ENCODE measurements at places on chromosomes 1 and 21. TPM values are rescaled to one million over a fixed set of nuclear protein-coding genes. Genes with fewer than 3 reads are reported as not detected.

DNA sequence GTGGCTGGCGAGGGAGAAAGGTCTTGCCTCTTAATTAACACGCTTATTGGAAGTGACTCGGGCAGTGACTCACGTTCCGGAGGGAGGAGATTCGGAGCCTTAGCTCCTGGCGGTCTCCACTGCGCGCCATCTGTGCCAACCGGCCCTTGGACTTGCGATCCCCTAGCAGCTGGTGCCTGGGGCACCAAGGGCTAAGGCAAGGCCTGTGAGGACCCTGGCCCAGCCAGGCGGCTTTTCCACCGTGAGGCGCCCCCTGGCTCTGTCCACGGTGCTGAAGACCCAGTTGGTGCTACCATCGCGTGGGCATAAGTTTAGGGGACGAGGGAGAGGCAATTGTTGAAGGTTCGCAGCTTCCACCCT lies 1.3 kb upstream of the SYT6 start:
- no peak for DNase-seq

- DNase-seq: no peak
Measured at GRCh38 chr1:161090617-161091016, 1.3 kb upstream of the NECTIN4 start.

DNA sequence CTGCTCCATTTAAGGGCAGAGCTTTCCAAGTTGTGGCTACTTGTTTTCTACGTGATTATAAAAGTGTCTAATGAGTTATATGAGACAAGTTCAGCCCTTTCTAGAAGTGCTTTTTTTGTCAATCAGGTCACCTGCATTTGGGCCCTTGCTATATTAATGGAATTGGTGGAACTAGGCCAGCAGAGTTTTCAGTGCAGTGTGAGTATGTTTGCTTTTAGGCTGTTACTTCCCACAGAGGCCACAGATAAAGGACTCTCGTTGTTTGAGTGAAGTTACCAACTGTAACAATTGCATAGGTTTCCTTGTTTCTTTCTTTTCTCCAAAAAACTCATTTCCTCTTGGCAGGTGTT lies 10.9 kb downstream of the SMAP2 start:
- DNase-seq: no peak

- no peak for DNase-seq
Measured at GRCh38 chr1:158998781-158999161, 10.9 kb upstream of the IFI16 start.

Gene AADACL4
- not detected for total RNA-seq

GRCh38 chr1:67597336-67597735 lies 87.7 kb upstream of the GADD45A start:
- no peak for DNase-seq

DNA sequence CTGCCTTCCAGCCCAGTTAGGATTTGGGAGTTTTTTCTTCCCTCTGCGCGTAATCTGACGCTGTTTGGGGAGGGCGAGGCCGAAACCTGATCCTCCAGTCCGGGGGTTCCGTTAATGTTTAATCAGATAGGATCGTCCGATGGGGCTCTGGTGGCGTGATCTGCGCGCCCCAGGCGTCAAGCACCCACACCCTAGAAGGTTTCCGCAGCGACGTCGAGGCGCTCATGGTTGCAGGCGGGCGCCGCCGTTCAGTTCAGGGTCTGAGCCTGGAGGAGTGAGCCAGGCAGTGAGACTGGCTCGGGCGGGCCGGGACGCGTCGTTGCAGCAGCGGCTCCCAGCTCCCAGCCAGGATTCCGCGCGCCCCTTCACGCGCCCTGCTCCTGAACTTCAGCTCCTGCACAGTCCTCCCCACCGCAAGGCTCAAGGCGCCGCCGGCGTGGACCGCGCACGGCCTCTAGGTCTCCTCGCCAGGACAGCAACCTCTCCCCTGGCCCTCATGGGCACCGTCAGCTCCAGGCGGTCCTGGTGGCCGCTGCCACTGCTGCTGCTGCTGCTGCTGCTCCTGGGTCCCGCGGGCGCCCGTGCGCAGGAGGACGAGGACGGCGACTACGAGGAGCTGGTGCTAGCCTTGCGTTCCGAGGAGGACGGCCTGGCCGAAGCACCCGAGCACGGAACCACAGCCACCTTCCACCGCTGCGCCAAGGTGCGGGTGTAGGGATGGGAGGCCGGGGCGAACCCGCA lies at the start of gene PCSK9:
PCSK9 (plus strand) TSS at position 207 of the 741 bp plus-strand sequence; CDS start at position 497, 290 bp downstream.
- no peak for DNase-seq

GRCh38 chr1:2639607-2640521 lies 7.0 kb upstream of the MMEL1 start:
- DNase-seq: no peak

Gene RHD
- total RNA-seq: not detected
